ENCODE measurements at places on chromosomes 13 and 19. TPM values are rescaled to one million over a fixed set of nuclear protein-coding genes. Genes with fewer than 3 reads are reported as not detected.

DNA sequence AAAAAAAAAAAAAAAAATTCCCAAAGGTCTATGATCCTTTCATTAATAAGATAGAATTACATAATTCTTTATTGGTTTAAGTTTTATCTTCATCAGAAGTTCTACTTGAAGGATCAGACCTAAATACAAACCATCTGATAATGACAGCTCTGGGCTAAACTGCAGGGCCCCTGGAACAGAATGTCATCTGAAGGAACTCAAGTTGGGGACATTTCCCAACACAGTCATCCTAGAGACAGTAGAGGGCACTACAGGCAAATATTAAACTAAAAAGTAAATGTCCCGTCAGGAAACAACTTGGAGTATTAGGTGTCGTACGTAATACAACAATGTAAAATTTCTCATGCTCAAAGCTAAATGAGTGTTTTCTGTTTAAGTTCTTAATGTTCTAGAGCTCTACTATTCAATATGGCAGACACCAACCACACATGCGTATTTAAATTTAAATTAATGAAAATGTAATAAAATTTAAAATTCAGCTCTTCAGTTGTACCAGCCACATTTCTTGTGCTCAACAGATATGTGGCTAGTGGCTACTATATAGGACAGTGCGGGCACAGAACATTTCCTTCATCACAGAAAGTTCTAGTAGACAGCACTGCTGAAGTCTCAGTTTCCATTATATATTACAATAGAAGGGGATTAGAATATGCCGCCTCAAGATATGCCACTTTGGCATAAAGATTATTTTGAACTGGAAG, 21.8 kb upstream of the NAXD start:
- peak; percentile 66 for DNase-seq

DNA sequence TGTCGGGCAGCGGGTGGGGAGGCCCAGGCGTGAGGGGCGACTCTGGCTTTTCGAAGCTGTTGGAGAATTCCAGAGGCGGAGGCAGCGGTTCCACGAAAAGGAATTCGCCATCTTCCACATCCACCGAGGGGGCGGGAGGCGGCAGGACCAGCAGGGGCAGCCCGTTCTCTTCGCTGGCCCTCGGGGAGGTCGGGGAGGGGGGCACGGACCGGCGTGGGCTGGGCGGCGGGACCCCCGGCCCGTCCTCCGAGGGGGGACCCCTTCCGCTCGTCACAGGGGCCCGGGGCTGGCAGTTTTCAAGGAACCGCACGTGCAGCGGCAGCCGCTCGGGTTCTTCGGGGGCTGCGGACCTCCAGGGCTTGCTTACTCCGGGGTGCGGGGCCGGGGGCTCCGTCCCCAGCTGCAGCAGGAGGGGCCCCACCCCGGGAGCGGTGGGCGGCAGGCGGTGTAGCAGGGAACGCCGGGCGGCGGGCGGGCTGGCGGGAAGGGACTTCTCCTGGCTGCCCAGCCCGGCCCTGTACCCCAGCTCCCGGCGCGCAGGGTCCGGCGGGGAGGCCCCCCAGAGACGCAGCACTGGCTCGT, 18.0 kb downstream of the C19orf81 start:
- DNase-seq = no peak

DNA sequence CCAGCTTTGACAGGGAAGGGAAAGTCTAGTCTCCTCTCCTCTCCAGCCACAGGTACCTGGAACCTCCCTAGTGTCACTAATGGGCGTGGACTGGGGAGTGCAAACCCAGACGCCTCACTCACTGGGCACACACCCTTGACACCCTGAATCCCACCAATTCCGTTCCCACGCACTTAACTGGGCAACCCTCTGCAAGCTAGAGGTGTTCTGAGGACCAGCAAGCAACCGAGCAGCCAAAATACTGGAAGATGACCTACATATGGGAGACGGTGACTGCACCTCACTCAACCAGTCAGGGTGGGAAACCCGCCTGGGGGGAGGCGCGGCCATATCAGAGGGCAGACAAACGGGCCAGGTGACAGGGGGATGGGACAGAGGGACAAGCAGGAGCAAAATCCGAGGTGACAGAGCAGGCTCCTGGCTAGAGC, 991 bp downstream of the ABHD17A start:
- no peak for DNase-seq

DNA sequence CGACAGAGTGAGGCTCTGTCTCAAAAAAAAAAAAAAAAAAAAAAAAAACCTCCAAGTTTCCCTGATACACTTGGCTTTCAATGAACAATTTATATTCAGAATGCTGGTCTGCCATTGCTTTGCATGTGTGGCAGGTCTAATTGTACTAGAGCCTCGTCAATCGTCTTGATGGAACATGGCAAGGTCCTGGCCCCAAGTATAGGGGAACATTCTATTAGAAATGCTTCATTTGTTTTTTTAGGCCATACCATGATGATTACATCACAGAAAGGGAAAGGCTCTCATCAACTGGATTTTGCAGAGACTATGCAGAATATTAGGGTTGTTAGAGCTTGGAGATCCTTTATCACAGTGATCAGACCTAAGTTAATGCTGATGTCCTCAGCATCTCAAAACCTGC, 28.0 kb downstream of the SPRY2 start:
- no peak for DNase-seq

DNA sequence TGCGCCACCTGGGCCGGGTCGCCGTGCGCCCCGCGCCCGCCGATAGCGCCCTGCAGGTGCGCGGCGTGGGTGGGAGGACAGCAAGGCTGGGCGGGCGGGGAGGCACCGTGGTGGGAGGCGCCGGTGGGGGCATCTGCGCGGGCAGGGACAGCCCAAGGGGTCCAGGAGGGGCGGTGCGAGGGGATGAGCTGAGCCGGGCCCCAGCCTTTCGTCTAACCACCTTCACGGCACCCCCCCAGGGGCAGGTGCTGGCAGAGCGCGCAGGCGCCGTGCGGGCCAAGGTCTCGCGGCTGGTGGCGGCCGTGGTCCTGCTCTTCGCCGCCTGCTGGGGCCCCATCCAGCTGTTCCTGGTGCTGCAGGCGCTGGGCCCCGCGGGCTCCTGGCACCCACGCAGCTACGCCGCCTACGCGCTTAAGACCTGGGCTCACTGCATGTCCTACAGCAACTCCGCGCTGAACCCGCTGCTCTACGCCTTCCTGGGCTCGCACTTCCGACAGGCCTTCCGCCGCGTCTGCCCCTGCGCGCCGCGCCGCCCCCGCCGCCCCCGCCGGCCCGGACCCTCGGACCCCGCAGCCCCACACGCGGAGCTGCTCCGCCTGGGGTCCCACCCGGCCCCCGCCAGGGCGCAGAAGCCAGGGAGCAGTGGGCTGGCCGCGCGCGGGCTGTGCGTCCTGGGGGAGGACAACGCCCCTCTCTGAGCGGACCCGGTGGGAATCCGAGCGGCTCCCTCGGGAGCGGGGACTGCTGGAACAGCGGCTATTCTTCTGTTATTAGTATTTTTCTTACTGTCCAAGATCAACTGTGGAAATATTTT, 3.1 kb downstream of the KISS1R start:
- DNase-seq = no peak

- DNase-seq = no peak
These were observed 66.9 kb downstream of the ING1 start for GRCh38 chr13:110780422-110780821.

CEACAM16 gene
- not detected for total RNA-seq

RGS9BP gene
- total RNA-seq = 0.15 TPM

BRME1 gene
- 0.50 TPM for total RNA-seq

MYH14 gene
- 3.0 TPM for total RNA-seq

DNA sequence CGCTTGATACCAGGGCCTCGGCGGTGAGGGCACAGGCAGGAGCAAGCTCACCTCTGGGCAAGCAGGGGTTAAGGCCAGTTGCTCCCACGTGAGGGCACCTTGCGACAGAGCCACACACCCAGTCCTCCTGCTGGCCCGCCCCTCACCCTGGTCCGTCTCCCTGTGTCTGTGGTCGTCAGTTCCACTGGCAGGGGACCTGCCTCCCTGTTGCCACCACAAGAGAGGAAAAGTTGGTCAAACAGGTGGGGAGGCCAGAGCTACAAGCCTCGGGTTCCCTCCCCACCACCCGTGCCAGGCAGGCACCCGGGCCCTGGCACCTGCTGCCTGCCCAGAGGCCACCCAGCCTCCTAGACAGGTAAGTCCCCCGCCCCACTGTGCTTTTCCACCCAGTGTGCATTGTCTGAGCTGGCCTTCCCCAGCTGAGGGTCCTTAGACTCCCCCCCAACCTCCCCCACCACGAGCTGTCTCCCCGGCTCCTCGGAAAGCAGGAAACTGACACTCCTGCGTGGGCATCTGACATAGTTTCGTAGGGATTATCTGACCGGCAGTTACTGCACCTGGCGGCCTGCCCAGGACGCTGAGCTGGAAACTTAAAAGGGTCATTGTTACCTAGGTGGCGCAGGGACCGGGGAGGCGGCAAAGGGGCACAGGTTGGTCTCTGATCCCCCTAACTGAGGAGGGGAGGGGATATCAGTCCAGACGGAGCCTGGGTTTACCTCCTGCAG, at the start of gene TJP3:
TSS of gene TJP3 (plus strand) at position 178 of the 725 bp plus-strand sequence. CDS start 20,049 bp downstream, outside the sequence.
- DNase-seq = no peak

- DNase-seq = no peak
These were observed 7.3 kb downstream of the LILRA4 start for GRCh38 chr19:54331626-54332025.

DNA sequence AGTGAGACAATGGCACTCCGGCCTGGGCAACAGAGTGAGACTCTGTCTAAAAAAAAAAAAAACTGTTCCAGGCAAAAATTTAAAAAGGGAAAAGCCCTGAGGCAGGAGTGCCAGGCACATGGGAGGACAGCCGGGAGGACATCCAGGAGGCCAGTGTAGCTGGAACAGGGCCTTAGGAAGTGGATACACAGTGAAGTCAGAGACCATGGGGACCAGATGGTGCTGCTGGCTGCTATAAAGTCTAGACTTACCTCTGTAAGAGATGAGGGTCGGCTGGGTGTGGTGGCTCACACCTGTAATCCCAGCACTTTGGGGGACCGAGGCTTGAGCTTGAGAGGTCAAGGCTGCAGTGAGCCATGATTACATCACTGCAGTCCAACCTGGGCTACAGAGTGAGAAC, 15.0 kb downstream of the HAS1 start:
- DNase-seq = no peak

LGALS16 gene
- total RNA-seq = not detected

DNA sequence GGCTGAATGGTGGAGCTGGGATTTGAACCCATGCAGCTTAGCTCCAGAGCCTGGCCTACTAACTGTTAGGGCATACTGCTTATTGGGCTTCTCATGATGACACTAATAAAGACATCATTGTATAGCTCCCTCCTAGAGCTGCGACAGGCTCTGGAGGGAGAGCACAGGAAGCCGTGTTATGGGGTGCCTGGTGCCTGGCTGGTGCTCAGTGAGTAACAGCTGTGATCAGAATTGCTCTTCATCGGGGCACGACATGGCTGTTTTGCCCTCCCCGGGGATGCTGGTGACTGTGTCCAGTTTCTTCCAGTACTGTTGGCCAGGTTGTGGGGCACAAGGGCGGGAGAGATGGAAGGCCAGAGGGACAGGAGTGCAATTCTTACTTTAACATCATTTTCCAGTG, 5.1 kb downstream of the LYPD5 start:
- DNase-seq = no peak

NKPD1 gene
- total RNA-seq = 0.07 TPM

- DNase-seq = no peak
These were observed 96.9 kb downstream of the TRPC4 start for GRCh38 chr13:37772644-37773043.

GRCh38 chr19:1774989-1775772, 21.9 kb downstream of the ONECUT3 start:
- no peak for DNase-seq

DNA sequence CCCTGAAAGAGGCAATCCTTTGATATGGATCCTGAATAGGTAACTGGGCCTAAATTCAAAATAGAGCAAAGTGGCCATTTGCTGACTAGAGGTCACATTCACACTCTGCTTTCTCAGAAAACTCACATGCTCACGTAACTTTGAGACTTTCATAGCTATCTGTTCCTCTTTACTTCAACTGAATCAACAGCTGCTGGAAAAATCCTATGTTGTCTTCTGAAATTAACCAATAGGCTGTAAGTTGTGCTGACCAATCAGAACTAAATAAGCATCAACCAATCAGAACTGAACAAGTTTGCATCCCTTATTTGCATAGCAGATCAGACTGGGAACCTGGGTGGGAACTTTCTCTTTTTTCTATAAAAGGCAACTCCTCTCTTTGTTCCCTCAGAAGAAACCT, 24.0 kb upstream of the TBC1D4 start:
- DNase-seq = no peak

CAMSAP3 gene
- total RNA-seq = 0.35 TPM

ZNF486 gene
- not detected for total RNA-seq

DNA sequence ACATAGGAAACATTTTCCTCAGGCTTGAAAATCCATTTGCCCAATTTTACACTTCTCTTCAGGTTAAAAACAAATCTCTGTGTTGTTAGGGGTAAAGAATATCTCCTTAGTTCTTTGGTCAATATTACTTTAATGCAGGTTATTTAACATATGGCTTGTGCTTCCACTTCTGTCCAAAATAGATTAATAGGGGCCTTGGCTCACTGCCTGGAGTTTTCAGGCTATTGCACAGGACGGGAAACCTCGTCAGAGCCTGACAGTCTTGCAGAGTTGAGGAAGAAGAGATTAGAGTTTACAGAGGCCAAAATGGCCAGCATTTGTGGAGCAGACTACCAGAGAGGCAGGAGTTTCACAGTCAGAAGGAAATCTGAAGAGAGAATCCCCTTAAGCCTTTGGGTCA, 863.9 kb upstream of the GPC6 start:
- no peak for DNase-seq

GJB6 gene
- not detected for total RNA-seq

Data from NCI-H460 (cell line).